Ureter (tissue), 1 donor: ENCODE measurements at places on chromosomes 13 and 19. TPM values are rescaled to one million over a fixed set of nuclear protein-coding genes. Genes with fewer than 3 reads are reported as not detected.

GRCh38 chr19:7434391-7434790 lies 54.4 kb downstream of the PEX11G start:
- DNase-seq: no peak

DNA sequence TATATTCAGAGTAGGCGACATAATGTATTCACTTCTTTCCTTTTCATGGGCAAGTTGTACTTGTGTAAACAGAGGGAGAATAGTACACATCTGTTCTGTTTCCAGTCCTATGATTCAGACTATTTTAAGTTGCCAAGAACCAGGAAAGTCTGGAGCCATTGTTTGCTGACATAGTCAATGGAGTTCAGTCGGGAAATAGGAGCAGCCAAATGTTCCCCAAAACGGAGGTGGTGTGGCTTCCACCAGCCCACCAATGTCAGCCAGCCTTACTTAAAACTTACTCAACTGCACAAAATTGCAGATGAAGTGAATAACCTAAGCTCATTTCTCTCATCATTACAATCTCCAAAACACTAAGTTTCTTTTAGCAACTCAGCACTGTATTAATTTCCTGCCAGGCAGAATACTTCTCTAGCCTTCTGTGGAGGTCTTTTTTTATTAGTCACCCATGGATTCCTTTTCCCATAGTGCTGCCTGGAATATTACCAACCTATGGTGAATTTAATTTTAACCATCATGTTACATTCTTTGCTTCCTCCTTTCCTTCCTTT lies 22.3 kb upstream of the CSNK1A1L start:
- DNase-seq: no peak

The LYL1 gene
- 3.0 TPM for total RNA-seq

The TMEM238 gene
- 20.8 TPM for total RNA-seq

The R3HDM4 gene
- total RNA-seq: 69.5 TPM

DNA sequence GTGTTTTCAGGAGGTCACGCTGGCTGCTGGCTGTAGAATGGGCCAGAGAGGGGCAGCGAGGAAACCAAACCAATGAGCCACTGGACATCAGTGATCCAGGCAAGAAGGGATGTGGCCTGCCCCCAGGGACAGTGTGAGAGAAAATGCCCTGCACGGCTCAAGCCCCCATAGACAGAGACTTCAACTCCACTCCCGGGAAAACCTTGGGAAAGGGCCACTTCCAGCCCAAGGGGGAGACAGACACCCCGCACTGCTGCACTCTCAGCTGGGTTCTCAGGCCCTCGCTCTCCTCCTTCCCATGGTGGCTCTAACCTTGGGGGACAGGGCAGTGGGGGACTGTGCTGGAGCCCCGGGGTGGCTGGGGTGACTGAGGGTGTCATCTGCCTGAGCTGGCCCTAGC lies 172.0 kb downstream of the KATNAL1 start:
- DNase-seq: no peak

DNA sequence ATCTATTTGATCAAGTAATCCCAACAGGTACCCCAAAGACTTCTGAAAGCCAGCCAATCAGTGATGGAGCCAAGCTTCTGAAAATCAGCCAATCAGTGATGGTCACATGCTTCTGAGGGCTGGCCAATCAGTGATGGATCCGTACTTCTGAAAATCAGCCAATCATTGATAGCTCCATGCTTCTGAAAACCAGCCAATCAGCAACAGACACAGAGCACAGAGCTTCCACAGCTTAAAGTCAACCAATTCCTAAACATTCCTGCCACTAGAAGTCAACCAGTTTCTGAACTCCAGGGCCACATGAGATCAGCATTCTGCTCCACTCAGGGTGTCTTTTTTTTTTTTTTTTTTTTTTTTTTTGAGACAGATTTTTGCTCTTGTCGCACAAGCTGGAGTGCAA lies 8.2 kb upstream of the HSD17B14 start:
- no peak for DNase-seq

The TMEM91 gene
- 12.2 TPM for total RNA-seq

DNA sequence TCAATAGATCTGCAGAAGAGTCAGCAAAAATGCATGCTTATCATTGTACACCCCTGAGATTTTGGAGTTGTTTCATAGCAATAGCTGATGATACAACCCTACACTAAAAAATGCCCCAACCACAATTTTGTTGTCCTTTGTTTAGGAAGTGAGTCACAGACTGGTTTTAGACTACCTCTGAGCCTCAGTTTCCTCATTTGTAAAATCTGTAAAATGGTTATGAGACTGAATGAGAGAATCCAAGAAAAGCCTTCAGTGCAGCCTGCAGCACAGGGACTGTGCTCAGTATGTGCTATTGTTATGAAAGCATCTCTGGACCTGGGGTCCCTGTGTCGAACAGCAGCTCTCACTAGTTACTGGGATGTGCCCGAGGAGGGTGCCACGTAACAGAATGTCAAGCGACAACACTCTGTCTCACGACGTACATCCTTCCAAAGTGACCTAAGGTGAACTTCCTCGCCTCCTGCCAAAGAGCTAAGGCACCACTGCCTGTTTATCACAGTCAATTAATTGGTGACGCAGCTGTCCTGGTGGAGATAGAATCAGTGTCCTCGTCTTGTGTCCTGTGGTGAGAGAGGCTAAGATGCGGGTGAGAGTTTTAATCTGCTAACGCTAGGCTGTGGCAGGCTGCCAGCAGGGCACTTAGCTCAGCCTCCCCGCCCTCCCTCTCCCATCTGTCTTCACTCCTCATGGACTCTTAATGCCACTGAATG lies 18.1 kb downstream of the DHRS12 start:
- DNase-seq: peak; percentile 61

DNA sequence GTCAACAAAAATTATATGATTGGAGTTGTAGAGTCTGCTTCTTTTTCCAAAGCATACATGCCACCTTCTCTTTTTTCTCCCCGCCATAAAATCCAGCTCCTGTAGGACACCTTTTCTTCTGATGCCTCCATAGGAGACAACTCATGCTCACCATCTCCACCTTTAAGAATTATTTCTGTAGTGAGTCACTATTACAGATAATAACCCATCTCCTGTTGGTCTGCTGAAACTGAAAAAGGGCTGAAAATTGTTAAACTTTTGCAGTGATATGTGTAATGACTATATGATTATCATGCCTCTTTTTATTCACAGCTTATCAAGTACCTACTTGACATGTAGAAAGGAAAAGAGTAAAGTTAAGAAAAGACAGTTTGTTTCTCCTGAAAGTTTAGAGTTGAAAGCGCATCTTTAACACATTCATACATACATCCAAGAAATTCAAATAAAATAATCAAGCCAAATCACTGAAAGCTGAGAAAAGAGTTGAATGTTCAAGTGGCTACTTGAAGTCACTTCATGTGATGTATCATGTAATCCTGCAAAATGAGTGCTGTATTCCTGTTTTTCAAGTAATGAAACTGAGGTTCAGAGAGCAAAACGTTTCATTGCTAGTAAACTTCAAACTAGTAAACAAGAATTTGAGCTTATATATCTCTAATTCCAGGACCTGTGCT lies 35.5 kb upstream of the LPAR6 start:
- no peak for DNase-seq

DNA sequence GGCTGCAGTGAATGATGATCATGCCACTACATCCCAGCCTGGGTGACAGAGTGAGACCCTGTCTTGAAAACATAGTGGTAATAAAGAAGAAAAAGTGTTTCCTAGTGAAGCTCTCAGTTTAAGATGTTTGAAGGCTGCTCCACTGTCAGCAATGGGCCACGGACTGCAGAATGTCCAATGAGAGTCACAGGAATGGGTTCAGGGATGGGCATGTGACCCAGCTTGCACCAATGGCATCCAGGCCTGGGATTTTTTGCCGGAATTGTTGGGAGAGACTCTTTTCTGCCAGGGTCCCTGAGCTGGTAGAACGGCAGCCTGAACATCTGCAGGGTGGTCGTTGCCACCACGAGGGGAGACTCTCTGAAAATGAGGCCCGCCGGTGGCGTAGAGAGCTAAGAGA lies 6.3 kb downstream of the SHISA7 start:
- DNase-seq: no peak

- DNase-seq: no peak
Observed at GRCh38 chr13:77040076-77040475, 13.1 kb upstream of the FBXL3 start.

The LPAR2 gene
- total RNA-seq: 28.6 TPM

The B9D2 gene
- 6.1 TPM for total RNA-seq

GRCh38 chr19:5839065-5840017 lies at the start of gene FUT6:
Gene FUT6 (minus strand): TSS chr19:5839702. CDS start chr19:5832567, 7,135 bp downstream.
- DNase-seq: no peak

The FUT1 gene
- total RNA-seq: 5.0 TPM

GRCh38 chr19:15220833-15221232 lies 11.4 kb downstream of the EPHX3 start:
- DNase-seq: no peak

The ZNF221 gene
- total RNA-seq: 6.8 TPM

The TYROBP gene
- 18.7 TPM for total RNA-seq

The NMRK2 gene
- total RNA-seq: not detected

The HIF3A gene
- total RNA-seq: 108 TPM

The TNFRSF19 gene
- total RNA-seq: 4.0 TPM

DNA sequence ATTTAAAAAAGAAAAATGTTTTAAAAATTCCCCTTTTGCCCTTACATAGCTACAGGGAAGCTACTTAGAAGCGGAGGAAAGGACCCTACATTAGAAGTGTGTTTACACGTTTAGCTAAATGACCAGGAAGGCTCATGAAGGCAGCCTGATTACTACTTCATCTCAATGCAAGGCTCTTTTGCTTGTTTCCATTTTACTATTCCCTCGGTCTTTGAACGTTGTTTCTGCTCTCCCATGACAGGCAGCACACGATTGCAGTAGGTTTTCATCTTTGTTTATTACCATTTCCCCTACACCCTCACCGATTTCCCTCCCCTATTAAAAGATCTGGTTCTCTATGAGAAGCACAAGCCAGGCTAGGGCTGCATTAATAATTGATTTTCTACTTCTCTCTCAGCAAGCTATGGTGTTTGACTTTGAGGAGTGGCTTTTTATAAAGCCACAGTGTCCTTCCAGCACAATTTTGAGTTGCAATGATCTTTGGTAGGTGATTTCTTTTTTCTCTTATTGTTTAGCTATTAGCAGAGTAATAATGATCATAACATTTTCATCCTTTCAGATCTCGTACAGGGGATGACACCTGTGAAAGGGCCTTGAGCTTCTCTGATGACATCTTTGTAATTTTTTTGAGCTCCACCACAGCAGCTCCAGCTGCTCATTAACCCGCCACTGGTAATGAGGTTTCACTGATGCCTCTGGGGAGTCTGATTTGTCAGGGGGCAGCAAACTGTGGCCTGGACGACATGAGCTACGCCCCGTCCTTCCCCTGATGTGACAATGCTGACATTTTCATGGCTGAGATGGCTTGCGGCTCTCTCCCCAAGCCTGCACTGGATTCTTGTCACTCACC lies 670.3 kb downstream of the UQCRFS1 start:
- no peak for DNase-seq

DNA sequence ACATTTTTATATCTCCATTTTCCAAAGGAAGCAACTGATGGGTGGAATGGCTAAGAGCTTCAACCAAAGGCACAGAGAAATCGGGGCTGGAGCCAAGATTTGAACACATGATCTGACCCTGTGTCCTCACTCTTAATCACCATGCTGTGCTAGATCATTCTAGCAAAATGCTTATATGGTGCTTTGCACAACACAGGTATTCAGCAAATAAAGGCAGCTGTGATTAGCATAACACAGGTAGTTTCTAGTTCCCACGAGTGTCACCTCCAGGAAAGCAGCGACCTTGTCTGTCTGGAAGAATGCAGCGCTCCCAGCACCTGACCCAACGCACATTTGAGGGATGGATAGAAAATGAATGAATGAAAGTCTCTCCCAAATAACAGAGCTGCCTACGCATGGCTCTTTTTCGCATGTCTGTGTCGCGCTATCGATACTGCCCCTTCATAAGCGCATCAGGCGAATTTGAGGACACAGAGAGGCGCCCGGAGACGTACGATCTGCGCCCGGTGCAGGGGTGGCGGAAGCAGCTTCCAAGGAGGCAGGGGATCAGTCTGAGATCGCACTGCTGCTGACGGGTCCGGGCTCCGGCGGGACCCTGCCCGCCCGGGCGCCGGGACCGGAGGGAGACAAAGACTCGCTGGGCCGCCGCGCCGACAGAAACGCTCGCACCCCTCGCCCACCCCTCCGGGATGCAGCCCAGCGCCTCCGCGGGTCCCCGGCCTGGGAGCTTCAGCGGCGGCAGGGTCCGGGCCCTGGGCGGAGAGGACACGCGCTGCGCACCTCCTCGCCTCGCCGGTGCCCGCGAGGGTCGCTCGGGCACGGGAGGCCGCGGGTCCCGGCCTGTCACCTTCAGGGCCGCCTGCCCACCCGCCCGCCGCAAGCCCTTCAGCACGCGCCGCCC lies 609 bp downstream of the EPS15L1 start:
- DNase-seq: no peak

The OVOL3 gene
- not detected for total RNA-seq

GRCh38 chr19:58054901-58055874 lies 3.9 kb upstream of the ZNF135 start:
- DNase-seq: no peak

The MATK gene
- total RNA-seq: 1.9 TPM

The ZNF534 gene
- total RNA-seq: not detected

The C13orf46 gene
- total RNA-seq: 7.5 TPM

DNA sequence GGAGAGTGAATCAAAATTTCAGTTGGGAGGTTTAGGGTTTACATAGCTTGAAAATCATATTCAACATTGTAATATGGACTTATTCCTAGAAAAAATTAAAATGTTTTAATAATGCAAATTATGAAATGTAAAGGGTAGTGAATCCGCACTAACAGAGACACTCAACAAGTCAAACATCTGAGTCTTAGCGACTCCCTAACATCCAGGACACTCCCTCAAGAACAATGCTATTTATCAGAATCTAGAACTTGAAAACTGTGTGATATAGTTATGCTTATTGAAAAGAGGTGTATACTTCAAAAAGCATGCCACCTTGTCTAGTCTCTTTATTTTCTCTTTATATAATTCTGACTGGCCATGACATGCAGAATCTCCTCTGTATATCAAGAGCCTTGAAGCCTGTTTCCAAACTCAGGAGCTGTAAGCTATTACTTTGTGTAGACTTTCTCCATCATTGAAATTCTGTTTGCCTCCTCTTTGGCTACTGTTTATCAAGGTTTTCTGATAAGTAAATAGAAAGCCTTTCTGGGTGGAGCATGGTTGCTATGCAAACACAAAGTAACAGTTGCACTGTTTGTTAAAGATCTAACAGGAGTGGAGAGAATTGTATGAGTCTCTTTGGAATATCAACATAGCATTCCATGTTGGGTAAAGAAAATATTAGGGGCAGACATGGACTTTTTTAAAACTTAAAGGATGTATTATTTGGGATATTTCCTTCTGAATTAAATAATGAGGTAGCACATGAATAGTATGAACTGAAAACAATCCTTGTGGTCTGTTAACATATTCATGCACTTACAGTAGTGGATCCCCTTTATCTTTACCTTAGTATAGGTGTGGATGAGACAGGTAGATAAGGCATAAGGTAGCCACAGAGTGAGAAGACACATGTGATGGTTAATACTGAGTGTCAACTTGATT lies 56.4 kb upstream of the MBNL2 start:
- DNase-seq: no peak

DNA sequence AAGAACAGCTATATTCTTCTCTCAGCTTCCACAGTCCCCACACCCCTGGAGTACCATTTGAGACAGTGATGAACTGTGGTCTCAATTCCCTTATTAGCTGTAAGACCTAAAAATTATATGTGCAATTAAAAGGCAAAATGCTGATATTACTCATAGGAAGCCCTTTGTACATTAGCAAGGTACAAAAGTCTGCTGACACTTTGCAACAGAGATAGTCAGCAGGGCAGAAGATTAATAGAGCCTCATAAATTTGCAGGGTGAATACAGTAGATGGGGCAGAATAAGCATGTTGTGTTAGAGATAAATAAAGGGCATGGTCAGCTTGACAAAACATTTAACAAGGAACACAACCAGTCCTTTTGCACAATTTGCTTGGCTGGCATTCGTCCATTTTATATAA lies 210.0 kb upstream of the OBI1 start:
- DNase-seq: no peak

GRCh38 chr19:44726465-44726864 lies 22.0 kb upstream of the BCL3 start:
- DNase-seq: no peak
